ENCODE measurements at places on chromosomes 4 and X. TPM values are rescaled to one million over a fixed set of nuclear protein-coding genes. Genes with fewer than 3 reads are reported as not detected.

Gene AKAP14
- polyA plus RNA-seq, result not detected

- H3K36me3 ChIP-seq, result no peaks in the 10 kb centered on the region
- no peak for DNase-seq
- no peaks in the 10 kb centered on the region for H3K27me3 ChIP-seq
These were observed 56.7 kb downstream of the NAF1 start for GRCh38 chr4:163109967-163110366.

GRCh38 chrX:8346060-8346459 lies 118.6 kb upstream of the VCX3B start:
- H3K27me3 ChIP-seq, result no peaks in the 10 kb centered on the region
- no peak overlapping the region for H3K4me3 ChIP-seq
- H3K36me3 ChIP-seq, result no peaks in the 10 kb centered on the region
- H3K27ac ChIP-seq, result no peak overlapping the region
- no peak for DNase-seq

DNA sequence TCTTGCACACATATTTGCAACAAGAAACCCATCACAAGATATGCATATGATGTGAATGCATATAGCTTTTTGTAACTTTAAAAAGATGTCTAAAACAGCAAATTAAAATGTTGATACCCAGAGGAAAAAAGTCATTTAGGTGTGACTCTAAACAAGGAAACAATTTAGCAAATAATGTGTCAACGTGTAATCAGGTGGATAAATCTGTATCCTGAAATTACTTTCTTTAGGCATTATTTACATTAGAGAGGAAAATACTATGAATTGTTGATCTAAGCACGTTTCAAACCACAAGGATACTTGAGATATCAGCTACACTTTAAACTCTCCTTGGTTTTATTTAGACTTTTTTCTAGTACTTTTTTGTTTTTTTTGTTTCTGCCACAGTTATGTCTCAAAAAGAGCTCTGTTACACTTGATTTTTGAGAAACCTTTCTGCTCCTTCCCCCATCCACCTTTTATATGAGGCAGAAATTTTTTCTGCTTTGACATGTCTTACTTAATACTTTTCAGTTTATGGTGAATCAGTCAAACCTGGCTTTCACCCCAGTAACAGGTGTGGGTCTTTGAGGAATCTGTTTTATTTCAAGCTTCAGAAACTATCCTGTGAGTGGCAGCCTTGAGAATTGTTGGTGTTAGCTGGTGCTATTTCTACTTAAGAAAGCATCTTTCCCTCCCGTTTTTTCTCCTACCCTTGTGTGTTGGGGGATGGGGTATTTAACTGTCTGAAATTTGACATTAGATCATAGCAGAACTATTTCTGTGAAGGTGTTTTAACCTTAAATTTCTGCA lies 1.9 kb downstream of the NPNT start:
- H3K27ac ChIP-seq, result no peak overlapping the region
- H3K27me3 ChIP-seq, result peaks cover 66% of the 10 kb centered on the region
- H3K4me1 ChIP-seq, result no peaks in the 10 kb centered on the region
- H3K36me3 ChIP-seq, result no peaks in the 10 kb centered on the region

Measured in spleen (tissue), 13 donors.